ENCODE measurements at places on chromosomes 1 and 21.
A peak's percentile ranks its signal among the peaks of the same experiment; 100 is the strongest.

DNA sequence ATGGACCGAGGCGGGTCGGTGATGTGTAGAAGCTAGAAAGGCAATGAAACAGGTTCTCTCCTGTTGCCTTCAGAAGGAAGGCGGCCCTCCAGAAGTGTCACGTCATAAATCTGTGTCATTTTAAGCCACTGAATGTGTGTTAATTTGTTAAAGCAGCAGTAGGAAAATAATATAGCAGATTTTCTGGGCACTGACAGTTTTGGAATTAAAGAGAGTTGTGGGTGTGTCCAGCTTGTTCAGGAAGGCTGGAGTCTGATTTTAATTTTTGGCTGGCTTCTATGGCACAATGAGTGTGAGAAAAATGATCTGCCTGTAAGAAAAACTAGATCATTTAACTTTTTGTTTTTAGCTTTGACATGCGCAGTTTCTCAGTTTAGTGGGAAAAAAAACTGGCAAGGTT lies 177.3 kb downstream of the EDEM3 start:
- ATAC-seq: no peak

DNA sequence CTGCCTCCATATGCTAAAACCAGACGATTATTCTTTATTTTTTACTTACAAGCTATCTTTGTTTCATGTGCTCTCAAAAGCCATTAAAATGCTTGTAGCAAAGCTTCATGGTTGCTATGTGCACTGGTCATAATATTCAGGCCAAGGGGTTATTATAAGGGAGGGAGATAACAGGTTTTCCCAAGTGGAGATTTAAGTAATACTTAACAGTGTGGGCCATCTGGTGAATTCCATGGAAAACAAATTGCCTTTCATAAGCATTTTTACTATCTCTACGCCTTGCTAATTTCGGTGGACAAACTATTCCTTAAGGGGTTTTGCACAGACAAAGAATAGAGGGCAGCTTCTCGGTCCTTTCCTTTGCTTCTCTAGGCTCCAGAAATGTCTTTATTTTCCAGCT lies 137.8 kb downstream of the NUF2 start:
- no peak for ATAC-seq

DNA sequence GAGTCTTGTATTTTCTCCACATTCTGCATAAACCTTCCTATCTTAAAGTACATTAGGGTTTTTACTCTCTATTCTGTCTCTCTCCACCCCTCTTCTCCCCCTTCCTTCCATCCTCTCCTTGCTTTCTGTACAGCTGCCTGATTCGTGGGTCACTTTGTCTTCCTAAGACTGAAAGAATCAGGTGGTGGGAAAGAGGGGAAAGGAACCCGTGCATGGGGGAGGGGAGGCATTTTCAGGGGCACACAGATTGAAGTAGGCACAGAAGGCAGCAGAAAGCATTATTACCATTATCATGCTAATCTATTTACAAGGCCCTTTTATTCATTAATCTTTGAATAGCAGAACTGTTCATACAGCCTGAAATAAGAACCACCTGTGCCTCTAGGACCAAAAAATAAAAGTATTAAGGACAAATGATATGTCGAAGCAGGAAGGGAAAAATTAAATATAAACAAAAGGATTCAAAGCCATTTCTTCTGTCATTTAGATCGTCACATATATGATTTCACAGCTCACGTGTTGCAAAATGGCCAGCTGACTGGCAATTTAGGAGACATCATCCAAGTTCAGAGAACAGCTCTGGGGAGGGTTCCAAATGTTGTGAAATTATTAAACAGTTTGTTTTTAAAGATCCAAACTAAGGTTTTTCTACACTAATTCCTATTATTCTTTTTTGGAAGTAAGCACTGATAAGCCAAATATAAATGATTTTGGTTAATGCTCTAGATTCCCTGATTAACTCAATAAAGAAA lies 154.6 kb downstream of the PBX1 start:
- ATAC-seq: no peak

DNA sequence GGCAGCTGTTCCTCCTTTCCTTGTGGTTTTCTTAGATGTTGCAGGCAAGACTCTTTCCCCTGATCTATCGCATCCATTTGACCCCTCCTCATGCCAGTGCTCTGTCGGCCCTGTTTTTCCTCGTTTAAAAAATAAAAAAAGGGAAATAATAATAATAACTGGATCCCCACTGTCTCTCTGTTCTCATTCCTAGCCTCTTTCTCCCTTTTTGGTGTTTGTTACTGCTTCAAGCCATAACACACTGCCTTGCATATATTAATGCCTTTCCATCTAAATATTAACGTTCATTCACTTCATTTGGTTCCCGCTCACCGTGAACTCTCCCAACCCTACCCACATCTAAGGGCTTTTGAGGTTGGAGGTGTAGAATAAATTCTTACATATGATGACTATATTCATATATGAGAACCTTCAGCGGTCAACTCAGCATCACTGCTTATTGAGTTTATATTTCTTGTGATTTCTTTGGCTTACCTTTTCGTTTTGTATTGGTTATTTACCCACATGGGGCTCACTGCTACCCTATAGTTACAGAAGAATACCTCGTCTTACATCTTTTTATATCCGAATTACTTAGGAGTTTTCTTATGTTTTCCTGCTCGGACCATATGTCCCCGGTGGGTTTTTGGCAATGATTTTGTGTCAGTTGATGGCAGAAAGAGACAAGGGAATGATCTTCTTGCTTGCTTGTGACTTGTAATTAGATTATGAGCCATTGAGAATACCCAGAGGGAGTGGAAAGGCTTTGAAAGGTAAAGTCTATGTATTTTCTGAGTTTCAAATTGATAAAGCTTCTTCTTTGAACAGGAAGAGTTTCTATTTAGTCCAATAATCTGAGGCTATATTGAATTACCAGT lies 805 bp downstream of the ATG4C start:
- ATAC-seq: peak; percentile 71

DNA sequence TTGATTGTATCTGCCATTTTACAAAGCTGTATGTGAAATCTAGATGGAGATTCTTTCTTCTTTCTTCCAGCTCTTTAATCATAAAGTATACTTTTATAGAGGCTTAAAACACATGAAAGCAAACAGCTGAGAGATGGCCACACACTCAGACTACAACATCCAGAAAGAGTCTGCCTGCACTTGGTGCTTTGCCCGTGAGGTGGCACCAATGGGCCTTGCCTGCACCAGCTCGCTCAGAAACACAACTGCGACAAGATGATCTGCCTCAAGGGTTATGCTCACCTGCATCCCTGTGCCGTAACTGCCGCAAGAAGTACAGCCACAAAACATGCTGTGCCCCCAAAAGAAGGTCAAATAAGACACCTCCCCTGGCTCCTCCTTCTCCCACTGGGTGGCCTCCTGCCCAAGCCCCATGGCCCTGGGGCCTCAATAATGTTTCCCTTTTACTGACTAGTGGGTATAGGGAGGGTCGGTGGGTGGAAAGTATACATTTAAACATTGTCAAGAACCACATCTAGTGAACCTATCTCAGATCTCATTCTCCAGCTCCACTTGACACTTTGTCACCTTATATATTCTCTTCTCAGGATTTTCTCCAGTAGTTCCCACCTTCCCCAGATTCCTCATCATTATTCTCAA lies 66.7 kb upstream of the ANGPTL3 start:
- ATAC-seq: peak; percentile 69

- ATAC-seq: no peak
Observed at GRCh38 chr1:204441558-204441957, 29.9 kb upstream of the PPP1R15B start.

GRCh38 chr1:156692925-156693847 lies 12.2 kb downstream of the CRABP2 start:
- no peak for ATAC-seq

DNA sequence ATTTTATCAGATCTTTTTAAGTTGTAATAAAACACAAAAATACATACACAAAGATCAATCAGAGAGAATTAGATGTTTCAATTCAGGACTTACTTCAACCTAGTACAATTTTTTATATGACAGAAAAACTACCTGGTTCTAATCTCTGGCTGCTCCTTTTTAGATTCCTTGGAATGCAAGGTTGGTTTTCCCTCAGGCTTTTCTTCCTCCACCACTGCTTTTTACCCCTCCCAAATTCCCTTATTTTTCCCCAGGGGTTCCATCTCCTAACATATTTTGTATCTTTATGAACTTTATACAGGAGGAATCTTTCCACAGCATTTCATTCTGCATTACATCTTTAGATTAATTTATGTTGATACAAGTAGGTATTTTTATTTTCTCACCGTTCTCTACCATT lies 33.2 kb downstream of the PIK3R3 start:
- no peak for ATAC-seq

- ATAC-seq: peak; percentile 96
Observed at GRCh38 chr1:219837274-219837993, 90.9 kb downstream of the SLC30A10 start.

DNA sequence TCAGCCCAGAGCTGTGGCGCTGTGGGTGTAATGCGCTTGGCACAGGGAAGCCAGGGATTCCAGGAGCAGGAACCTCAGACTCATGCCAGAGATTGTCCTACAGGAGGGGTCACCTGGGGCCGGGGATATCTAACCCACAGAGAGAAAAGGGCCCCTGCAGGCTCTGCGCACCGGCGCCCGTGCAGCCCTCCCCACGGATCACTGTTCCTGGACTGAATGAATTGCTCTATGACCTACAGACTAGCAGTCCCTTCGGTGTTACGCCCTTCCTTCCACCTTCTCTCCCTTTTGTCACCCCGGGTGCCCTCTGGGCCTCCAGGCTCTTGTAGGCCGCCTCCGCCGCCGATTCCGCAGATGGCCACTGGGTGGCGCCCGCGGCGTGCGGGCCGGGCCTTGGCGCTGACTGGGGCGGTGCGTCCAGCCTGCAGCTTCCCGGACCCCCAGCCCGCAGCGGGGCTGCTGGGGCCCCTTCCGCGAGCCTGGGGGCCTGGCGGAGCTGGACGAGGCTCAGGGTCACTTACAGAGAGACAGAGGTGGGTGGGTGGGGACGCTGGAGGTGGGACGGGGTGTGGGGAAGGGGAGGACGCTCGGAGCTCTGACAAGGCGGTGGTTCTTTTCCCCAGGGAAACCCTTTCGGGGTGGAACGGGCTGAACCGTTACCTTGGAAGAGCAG lies 101.3 kb downstream of the IER5 start:
- ATAC-seq: peak; percentile 98

DNA sequence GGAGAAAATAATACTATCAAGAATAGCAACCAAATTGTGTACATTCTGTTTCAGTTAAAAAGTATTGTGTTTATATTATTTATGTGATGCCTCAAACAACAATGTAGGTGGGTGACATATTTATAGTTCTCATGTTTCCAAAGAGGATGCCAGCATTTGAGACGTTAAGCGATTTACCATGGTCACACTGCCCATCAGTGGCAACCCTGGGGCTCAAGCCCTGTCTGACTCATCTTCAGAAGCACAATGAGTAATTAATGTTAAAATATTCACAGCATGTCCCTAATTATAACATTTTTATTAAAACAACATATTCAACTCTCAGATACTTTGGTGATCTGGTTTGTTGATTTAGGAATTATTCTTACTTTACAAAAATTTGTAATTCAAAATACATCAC lies 409.4 kb downstream of the BRINP3 start:
- no peak for ATAC-seq

GRCh38 chr1:30191154-30191702 lies 532.2 kb downstream of the MATN1 start:
- no peak for ATAC-seq

DNA sequence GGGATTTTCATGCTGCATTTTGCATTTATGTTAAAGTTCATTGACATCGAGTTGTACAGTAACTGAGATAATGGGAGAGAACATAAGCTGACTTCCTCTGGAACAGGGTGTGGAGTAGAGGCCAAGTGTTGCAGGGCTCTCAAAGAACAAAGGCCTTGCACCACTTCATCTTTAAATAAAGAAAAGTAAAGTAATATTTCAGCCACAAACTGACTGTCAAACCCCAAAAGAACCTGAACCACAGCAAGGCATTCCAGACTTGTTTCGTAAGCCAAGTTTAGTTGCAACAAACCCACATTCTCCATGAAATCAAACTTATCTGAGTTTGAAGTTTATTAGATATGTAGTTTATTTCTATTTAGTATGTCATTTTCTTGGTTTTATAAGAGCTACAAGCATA lies 19.1 kb upstream of the HMGCS2 start:
- no peak for ATAC-seq

DNA sequence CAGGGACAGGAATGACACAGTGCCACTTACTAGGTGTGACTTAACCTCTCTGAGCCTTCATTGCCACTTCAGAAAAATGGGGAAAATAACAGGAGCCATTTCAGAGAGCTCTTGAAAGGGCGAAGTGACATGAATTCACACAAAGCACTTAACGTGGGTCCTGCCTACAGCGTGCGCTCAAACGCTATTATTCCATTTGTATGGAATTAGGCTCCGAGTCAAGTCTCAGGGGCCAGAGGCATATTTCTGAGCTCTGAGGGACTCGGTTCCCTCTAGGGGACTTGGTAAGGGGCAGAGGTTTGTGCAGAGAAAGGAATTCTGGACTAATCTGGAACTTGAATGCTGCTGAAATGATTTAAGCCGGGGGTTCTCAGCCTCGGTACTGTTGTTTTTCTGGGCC lies 14.1 kb downstream of the DRAXIN start:
- ATAC-seq: no peak

DNA sequence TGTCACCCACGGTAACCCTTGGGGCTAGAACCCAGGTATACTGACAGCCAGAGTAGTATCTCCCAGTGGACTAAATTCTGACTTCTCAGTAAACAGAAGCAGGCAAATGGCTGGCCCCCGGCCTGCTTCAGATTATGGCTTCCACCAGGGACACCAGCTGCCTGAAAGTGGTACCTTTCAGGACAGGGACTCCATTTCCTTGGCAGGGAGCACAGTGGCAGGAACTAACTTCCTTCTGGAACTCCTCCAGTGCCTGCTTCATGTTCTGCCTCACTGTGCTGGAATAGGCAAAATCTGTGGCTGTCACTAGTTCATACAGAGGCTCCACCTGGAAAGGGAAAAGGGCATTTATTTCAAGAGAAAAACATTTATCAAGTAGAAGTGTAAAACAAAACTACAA lies 32.7 kb downstream of the C8B start:
- no peak for ATAC-seq

GRCh38 chr1:1550591-1551432 lies 10.4 kb upstream of the TMEM240 start:
- peak; percentile 56 for ATAC-seq

DNA sequence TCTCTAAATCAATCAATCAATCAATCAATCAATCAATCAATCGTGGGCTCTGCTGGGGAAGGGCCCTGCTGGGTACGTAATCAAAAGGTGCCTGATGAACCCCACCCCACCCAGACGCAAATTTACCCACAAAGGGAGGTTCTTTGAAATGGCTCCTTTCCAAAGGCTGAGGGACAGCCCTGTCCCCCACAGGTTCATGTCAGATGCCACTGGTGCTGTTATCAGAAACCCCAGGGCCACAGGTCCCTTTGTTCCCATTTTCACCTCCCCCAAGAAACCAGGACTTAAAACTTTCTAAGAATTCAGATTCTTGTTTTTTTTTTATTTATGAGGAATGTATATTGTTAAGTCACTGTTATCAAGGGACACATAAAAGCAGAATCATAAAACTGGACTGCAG lies 14.2 kb downstream of the CHRNB2 start:
- ATAC-seq: no peak

Measured in SK-N-SH treated with all-trans-retinoic acid at 6 μM for 48 hours (cell line).